ENCODE measurements at places on chromosomes 2 and 18. TPM values are rescaled to one million over a fixed set of nuclear protein-coding genes. Genes with fewer than 3 reads are reported as not detected.

The NCKAP5 gene
- 2.3 TPM for total RNA-seq

The CAPN13 gene
- 61.9 TPM for total RNA-seq

The SLC14A1 gene
- 0.46 TPM for total RNA-seq

The FBXO15 gene
- total RNA-seq: 0.43 TPM

The SERPINB3 gene
- total RNA-seq: not detected

The SERTAD2 gene
- total RNA-seq: 20.6 TPM

The LYG1 gene
- total RNA-seq: not detected

The GCC2 gene
- total RNA-seq: 89.6 TPM

The MATN3 gene
- total RNA-seq: 0.89 TPM

The DNAH6 gene
- total RNA-seq: 1.3 TPM

The RASGRP3 gene
- total RNA-seq: 6.1 TPM

The ASNSD1 gene
- total RNA-seq: 40.2 TPM

The RGPD3 gene
- 0.26 TPM for total RNA-seq

The CSRNP3 gene
- total RNA-seq: 5.2 TPM

The SOCS6 gene
- total RNA-seq: 37.2 TPM

Measured in mucosa of descending colon (tissue), 3 donors.